ENCODE measurements at places on chromosomes 5 and 9.

GRCh38 chr9:133360400-133361393, 4.3 kb downstream of the SURF2 start:
- DNase-seq: no peak

- no peak for DNase-seq
Observed at GRCh38 chr5:179258922-179259730, 86.1 kb downstream of the ADAMTS2 start.

GRCh38 chr9:137243626-137244485, 2.8 kb downstream of the TUBB4B start:
- no peak for DNase-seq

DNA sequence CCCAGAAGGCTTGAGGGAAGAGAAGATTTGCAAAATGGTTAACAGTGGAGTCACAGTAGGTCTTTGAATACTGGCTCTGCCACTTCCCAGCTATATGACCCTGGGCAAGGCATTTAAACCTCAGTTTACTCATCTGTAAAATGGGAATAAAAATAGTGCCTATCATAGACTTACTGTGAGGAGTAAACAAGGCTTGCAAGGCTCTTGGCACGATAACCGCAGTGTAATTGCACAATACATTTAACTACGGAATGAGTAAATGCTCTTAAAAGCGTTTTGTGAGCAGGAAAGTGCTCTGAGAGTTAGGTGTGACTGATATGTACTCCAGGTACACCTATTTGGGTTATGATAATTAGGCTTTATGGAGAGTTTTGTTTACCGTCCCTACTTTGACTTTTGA, 8.4 kb downstream of the SLC36A3 start:
- DNase-seq: no peak

DNA sequence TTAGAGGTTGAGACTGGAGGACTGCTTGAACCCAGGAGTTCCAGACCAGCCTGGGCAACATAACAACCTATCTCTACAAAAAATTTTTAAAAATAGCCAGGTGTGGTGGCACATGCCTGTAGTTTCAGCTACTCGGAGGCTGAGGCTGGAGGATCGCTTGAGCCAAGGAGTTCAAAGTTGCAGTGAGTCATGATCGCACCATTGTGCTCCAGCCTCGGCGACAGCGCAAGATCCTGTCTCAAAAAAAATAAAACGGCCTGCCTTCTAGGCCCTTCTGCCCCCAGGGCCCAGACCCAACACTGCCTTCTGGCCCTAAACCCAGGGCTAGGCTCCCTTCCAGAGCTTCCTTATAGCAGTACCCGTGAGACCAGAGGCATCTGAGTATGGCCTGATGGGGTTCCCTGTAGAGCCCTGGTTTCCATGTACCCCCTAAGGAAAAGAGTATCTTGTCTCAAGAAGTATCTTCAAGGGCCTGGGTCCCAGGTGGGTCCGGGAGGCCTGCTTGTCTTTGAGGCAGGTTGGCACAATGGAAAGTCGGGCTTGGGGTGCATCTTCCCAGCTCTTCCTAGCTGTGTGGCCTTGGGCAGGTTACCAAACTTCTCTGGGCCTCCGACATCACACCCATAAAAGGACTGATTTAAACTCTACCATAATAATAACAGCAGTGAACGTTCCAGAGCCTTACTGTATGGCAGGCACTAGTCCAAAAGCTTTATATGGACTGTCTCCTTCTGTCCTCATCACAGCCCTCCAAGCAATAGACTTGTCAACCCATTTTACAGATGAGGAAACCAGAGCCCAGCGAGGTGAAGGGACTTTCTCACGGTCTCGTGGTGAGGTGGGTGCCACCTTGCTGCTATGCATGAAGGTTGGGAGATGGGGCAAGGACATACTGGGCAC, 9.6 kb downstream of the LRRC8A start:
- DNase-seq: no peak

DNA sequence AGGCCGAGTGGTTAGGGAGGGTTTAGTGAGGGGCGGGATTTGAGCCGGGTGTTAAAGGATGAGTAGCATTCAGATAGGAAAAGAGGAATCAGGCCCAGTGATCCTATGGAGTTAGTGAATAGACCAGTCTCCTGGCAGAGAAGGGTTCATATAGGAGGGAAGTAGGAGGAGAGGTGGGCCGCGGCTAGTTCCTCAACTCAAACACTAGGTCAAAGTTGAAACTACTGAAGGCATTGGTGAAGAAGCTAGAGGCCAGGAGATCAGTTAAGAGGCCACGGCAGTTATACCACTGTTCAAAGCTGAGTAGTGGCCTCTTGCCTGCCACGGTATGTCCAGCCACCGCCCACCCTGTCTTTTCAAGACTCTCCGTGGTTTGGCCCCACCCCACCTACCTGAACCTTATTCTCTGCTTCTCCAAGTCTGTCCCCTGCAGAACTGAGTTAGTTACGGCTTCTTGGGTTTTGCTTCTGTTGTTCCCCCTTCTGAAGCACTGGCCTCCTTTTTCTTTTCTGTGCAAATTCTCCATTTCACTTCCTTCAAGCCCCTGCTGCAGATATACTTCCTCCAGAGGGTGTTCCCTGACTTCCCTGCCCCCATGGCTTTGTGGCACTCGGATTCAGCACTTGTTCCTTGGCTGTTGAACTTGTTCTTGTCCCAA, 1.8 kb downstream of the ZBTB34 start:
- no peak for DNase-seq

DNA sequence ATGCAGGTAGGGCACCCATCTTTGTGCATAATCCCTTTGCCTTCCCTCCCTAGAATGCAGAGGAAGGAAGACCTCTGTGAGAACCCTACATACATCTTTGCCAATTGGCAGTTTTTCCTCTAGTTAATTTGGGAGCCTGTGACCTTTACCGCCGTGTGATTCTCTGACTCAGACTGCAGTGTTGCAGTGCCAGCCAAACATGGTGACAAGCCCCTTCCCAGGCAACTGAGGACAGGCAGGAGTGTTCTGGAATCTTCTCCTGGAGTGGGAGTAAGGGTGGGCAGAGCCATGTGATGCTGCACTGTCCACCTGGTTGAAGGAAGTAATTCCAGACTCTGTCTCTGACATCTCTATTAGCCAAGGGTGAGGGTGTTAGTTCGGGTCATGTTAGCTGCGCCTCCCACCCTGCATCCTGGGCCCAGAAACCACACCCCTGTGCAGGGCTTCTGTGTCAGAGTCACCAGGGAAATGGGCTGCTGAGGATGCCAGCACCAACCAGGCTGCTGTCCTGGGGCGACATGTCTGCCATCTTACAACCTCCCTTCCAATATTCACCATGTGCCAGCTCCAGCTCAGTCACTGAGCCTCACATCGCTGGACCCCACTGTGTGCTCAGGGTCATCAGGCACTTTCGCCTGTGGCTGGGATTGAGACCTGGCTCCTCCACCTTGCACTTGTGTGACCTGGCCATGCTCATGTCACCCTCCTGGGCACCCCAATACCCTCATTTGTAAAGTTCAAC, 21.8 kb downstream of the KCNIP1 start:
- DNase-seq: no peak
